ENCODE measurements at places on chromosomes 7 and 10.

- no peak for DNase-seq
These were observed 187.6 kb downstream of the CFTR start for GRCh38 chr7:117667456-117667855.

- no peak for DNase-seq
These were observed 101.4 kb downstream of the MICU1 start for GRCh38 chr10:72524489-72524888.

- DNase-seq: peak; percentile 31
These were observed at the start of gene CACNA2D1 for GRCh38 chr7:82443547-82444219. Gene CACNA2D1 (minus strand): TSS chr7:82443777.

GRCh38 chr10:87603769-87604168 is 55.9 kb upstream of the PAPSS2 start:
- no peak for DNase-seq

GRCh38 chr7:80775897-80776296 is 137.5 kb downstream of the CD36 start:
- DNase-seq: no peak

DNA sequence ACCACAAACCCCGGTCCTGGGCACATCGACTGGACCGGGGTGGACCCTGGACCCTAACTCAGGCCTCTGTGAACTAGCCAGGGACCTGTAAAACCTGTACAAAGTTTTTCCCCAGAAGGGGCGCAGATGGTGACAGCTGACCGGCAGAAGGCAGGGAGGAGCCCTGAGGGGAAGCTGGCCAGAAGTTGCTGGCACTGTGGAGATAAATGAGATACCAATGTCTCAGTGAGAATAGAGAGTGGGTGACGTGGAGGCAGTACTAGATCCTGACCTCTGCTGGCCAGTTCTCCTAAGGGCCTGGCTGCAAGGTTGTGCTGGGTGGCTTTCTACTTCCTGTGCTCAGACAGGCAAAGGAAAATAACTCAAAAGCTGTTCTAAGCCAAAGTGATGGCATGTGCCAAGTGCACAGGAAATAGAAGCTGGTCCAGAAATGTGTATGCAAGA is 10.6 kb upstream of the TSPAN14 start:
- no peak for DNase-seq

DNA sequence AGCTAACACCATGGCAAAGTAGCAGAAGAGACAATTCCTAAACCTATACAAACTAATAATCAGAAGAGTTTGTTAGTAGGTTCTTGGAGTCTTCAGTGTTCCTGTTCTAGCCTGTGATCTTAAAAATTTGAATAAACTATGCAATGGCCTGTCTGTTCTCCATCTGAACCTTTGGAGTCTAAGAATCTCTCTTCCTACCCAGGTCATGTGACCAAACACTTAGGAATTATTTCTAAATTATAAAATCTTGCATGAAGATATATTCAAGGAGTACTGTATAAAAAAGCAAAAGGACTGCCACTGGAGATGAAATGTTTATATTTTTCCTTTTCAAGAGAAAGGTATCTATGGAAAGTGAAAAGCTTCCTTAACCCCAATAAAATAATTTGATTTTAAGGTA is 2.4 kb downstream of the MKI67 start:
- DNase-seq: no peak

GRCh38 chr7:27751888-27752660 is 12.1 kb downstream of the TAX1BP1 start:
- DNase-seq: no peak
